B cell (primary cell): ENCODE measurements at places on chromosomes 2 and 18.
A peak's percentile ranks its signal among the peaks of the same experiment; 100 is the strongest.

DNA sequence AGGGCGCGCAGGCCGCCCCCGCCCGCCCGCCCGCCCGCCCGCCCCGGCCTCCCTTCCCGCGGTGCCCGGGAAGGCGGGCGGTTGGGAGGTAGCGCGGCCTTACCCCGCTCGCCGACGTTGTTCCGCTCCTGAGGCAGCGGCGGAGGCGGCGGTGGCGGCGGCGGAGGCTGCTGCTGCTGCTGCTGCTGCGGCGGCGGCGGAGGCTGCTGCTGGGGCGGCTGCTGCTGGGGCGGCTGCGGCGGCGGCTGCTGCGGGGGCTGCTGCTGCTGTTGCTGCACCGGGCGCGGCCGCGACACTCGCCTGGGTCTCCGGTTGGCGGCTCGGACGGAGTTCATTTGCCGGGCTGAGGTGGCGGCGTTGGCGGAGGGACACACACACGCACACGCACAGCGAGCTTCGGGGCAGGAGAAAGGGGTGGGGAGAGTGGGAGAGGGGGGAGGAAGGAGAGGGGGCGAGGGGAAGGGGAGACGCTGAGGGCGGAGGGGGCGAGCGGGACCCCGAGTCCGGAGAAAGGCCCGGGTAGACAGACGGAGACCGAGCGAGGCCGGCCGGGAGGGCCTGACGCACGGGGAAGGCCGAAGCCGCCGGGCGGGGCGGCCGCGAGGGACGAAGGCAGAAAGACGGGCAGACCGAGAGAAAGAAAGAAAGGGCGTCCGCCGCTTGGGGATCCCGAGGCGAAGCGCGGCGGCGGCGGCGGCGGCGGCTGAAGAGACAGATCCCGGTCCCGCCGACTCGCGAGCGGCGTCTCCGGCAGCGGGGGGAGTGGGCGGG is 727 bp downstream of the FBXO11 start:
- peak; percentile 84 for DNase-seq

- no peak for DNase-seq
These were observed 93.7 kb upstream of the WDR75 start for GRCh38 chr2:189347540-189347939.

- no peak for DNase-seq
These were observed 17.8 kb upstream of the ATL2 start for GRCh38 chr2:38394903-38395341.

DNA sequence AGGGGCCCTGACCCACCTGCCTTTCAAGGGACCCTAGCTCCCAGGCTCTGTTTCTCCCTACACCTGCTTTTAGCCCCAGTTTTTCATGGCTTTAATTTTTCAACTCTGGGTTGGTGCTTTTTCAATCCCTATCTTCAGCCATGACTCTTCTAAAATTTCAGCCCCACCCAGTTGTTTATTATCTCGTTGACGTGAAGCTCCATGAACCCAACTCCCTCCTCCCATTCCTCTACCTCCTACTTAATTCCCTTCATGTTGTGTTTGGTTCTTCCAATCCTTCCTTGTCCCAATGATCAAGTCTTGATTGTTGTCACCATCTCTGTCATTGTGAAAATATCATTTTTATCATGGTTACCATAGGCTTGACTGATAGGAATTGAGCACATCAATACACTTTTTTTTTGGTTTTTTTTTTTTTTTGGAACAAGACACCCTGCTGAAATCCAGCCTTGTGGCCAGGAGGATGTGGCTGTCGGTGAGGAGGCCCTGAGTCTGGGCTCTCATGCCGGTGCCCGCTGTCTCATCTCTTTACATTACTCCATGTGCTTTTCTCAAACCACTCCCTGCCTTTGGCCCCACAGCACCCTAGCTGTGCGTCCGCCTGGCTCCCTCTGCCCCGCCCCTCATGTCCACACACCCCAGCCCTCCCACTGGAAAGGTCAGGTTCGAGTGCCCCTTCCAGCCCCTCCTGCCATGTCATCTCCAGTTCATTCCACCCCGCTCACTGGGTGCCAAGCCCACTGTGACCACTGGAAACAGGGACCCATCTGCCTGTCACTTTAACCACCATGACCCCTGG is 39.3 kb downstream of the NAPG start:
- DNase-seq: no peak

DNA sequence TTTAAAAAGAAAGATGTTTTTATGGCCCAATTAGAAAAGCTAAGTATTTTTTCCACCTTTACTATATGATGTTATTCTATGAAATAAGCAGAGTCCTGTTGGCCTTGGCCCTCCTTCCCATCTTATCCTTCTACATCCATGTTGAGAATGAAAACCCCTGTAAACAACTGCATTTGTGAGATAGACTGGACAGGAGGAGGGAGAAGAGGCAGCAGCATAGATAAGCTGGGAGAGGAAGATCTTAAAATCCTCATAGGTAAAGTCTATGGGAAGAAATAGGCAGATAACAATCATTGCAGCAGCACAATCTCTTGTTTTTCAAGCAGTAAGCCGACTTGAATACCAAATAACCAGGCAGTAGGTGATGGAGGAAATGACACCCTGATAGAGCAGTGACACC is 207.6 kb upstream of the PARD3B start:
- DNase-seq: no peak

GRCh38 chr2:235295831-235296230 is 198.0 kb upstream of the AGAP1 start:
- DNase-seq: no peak

- no peak for DNase-seq
These were observed 361.4 kb downstream of the EPHA4 start for GRCh38 chr2:221210686-221211085.
